ENCODE measurements at places on chromosomes 3 and 15.
A peak's percentile ranks its signal among the peaks of the same experiment; 100 is the strongest.

GRCh38 chr15:55221090-55222011, 24.6 kb upstream of the RSL24D1 start:
- peak; percentile 98 for DNase-seq

- no peak for DNase-seq
Measured at GRCh38 chr3:86814321-86814720, 176.6 kb downstream of the VGLL3 start.

DNA sequence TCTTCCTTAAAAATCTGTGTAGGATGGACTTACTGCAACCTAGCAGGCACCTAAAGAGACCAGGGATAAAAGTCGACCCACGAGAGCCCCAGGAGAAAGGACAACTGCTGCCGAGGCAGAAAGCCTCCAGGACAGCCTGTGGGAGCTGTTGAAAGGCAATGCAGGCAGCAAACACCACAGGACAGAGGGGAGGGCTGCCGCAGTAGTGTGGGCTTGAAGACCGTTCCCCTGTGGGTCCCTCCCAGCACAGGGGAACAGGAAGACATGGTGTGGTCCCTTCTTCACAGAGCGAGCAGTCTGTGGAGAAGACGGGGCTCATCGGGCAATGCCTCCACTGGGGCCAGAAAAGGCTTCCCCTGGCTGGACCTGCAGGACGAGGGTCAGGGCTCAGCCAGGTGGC, 58.5 kb upstream of the GATA2 start:
- DNase-seq, result no peak

DNA sequence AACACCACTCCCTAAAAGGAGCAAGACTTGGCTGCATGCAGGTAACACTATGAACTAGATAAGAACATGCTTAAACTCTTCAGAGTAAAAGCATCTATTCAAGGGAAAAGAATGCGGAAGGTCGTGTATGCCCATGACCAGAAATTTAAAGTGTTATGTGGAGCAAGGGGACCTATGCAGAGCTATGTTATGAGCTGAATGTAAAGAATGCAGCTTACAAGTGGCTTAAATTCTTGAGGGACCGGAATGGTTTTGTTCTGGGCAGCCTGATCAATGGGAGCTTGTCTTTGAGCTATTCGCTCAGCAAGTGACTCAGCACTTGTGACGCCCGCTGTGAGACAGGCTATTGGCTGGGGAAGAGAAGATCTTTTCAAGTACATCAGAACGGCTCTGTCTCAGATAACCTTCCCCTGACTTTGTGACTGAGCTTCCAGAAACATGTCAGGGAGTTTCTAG, 367.5 kb upstream of the THBS1 start:
- DNase-seq, result peak; percentile 85

DNA sequence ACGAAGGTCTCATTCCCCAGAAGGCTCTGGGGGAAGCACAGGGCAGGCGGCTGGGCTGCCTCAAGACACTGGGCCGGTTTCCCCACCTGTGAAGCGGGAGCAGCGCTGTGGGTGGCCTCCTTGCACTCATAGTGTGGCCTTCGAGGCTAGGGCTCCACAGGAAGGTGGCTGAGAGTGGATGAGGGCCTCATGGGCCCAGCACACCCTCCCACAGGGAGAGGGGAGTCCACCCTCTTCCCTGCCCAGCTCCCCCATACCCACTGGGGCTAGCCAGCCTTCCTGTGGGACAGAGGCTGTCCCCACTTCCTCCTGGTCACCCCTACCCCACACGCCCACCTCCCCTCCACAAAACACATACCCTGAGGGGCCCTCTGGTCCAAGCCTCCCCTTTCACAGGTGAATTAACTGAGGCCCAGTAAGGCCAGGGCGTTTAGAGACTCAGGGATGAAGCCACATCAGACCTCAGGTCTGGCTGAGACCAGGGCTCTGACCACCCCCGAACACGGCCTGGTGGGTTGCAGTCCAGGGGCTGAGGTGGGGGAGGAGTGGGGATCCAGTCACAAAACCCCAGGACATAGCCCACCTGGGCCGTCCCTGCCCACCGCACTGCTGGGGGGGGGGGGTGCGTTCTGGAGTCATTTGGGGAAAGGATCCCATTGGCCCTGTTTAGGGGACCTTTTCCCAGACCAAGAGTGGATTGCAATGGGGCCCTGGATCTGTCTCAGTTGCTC, 1.1 kb downstream of the ANPEP start:
- DNase-seq, result no peak

DNA sequence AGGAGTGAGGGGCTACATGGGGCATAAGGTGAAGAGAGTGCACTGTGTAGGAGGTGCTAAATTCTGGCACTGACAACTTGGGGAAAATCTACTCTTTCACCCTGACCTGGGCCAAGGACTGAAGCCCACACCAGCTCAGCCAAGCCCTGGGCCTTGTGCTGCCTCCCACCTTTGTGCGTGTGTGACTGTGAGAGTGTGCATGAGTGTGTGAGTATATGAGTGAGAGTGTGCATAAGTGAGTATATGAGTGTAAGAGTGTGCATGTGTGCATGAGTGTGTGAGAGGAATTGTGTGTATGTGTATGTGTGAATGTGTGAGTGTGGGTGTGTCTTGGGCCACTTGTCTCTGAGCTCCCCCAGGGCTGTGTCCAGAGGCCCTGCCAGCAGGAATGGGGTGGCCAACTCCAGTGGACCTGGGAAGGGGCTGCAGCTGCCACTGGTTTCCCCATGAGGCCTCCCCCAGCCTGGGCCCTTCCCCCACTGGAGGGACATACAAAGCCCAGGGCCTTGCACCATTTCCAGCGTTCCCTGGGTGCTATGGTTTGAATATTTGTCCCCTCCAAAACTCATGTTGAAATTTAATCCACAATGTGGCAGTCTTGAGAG, 15.2 kb downstream of the C3orf22 start:
- DNase-seq, result no peak

GRCh38 chr3:48278884-48279559, 38.1 kb downstream of the ZNF589 start:
- no peak for DNase-seq

DNA sequence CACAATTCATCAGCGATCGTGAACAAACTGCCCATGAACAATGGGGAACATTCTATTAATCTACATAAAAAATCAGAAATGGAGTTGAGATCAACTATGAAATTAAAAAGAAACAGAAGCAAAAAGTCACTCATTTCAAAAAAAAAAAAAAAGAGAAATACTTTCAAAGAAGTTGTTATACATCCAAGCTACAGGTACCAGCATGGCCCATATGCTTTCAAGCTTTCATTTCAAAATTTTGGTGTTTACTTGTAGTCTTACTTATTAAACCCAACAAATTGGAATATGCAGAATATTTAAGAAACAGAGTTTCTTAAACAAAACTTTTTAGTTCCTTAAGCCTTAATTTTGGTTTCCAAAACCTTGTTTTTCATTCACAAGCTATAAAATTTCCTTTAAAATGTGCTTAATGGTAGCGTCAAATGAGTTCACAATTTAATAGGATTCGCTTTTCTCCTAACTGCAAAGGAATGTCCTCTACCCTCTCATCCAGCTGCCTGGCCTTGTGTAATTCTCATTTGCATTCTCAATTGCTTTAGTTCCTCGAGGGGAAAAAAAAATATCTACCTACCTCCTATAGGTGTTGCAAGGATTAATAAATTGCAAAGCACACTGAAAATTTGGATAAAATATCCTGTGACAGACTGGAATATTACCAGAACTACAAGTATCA, 565.2 kb downstream of the ROBO1 start:
- DNase-seq, result no peak

GRCh38 chr3:170643831-170644230, 58.0 kb upstream of the SLC7A14 start:
- no peak for DNase-seq

- no peak for DNase-seq
Measured at GRCh38 chr3:143150071-143150470, 30.5 kb downstream of the CHST2 start.

DNA sequence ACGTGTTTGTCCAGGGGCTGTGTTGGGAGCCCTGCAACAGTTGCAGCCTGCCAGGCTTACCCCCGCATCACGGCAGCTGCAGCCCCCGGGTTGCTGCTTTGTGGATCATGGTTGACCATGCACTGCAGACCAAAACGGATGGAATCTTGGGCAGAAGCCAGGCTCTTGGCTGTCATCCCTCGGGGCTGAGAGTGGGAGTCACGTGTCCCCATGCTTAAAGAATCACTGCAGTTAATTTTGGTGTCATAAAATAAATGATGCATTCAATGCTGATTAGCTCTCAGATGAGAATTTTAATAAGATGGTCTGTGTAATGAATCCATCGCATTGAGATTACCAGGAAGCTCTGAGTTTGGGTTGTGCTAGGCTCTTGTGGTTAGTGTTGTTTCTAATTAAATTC, 115.6 kb downstream of the CHDH start:
- peak; percentile 28 for DNase-seq

DNA sequence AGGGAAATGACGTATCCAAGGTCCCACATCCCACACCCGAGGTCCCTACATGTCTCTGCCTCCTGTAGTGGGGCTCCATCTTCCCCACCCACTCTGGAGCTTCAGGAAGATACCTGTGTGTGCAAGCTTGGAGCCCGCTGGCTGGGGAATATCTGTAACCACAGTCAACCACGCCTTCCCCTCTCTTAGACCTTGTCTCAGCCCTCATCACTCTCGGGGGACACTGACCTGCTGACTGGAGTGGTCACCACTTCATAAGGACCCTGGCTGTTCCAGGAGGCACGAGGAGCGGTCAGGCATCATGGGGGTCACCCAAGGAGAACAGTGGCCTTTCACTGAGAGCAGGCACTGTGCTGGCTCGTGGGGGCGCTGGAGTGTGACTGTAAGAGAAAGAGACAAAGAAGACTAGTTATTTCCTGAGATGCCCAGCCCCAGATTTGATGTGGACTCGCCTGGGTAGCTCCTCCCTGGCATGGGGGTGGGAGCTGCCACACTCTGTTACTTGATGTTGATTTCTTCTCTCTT, 48.6 kb downstream of the CTXND1 start:
- no peak for DNase-seq

DNA sequence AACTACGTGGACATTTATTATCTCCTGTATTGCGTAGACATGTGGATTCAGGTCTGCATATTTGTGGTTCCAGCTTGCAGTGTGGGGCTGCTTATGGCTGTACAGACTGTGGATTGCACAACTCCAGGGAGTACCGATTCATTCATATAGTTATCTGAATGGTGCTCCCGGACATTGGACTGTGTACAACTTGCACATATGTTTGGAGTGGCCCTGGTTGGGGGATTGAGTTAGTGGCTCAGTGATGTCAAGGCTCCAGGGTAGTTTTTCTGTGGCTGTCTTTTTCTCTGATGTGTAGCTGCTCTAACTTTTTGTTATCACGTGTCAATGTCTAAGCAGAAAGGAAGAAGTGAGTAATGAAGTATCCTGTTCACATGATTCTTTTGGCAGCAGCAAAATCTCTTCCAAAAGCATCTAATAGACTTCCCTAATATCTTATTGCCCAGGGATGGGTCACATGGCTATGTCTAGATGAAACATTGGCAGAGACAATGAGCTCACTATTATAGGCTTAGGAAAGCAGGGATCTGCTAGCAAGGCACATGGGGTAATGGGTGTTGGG, 15.8 kb downstream of the ST3GAL6 start:
- DNase-seq, result peak; percentile 78

GRCh38 chr3:50351323-50351697, 648 bp downstream of the CYB561D2 start:
- no peak for DNase-seq

DNA sequence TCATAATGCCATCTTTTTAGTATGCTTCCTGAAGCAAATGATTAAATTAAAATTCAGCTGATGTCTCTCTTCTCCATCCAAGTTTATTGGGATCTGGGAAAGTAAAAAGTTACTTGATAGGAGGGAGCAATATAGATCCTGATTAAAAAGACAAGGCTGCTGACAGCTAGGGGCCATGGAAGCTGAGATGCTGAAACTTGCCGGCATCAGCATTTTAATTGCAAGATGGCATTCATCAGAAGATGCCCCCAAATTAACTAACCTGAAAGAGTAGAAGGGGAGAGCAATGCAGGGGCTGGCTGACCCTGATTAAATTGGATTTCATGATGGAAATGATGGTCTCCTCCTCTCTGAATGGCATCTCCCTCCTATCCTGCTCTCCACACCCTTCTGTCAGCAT, 31.1 kb downstream of the CPNE4 start:
- DNase-seq, result no peak

GRCh38 chr15:80880086-80880485, 100.9 kb downstream of the CEMIP start:
- DNase-seq, result no peak

DNA sequence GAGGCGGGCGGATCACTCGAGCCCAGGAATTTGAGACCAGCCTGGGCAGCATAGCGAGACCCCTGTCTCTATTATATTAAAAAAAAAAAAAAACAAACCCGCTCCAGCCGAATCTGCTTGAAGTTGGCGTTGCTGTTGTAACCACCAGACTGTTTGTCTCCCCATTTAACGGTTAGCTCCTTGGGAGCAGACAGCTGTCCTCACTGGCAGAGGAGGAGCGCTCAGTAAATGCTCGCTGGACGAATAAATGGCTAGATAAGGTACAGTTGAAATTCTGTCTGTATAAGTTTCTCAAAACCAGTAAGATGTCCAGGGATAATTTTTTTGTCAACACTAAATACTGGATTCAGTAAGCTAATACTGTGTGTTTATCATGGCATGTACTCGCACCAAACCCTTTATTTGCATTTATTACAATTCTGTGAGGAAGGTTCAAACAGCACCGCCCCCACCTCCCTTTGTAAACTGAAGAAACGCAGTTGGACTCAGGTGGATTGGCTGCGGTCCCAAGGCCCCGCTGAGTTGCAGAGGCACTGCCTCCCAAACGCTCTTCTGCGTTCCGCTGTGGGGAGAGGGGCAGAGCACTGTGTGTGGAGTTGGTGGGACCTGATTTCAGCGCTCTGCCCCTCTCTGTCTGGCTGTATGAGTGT, 1.1 kb downstream of the RCCD1 start:
- DNase-seq, result no peak

- no peak for DNase-seq
Measured at GRCh38 chr15:43799945-43800285, at the start of gene SERINC4. TSS of gene SERINC4 (minus strand) at chr15:43800220. CDS start at chr15:43799986, 234 bp downstream.

- DNase-seq, result no peak
Measured at GRCh38 chr3:39327053-39327745, 2.3 kb upstream of the CCR8 start.

- DNase-seq, result no peak
Measured at GRCh38 chr15:47866446-47866845, 149.1 kb downstream of the SEMA6D start.

GRCh38 chr3:143686638-143687197, 161.6 kb downstream of the SLC9A9 start:
- DNase-seq, result no peak

DNA sequence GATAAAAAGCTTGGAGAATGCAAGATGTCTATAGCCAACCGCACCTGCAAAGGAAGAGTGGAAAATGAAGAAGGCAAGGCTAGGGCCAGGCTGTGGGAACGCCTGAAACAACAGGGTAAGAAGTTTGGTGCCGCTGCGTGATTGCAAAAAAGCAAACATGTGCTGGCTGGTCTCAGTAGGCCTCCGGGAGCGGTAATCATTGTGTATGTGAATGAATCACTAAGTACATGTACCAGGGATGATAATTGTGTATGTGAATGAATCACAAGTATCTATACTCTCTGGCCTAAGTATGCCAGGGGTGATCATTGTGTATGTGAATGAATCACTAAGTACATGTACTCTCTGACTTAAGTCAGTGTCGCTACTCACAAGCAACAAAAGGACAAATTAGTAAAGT, 40.3 kb upstream of the PARL start:
- DNase-seq, result peak; percentile 28

- DNase-seq, result no peak
Measured at GRCh38 chr3:193039058-193039457, 121.4 kb upstream of the MB21D2 start.

GRCh38 chr3:195401943-195402342, 40.9 kb downstream of the ACAP2 start:
- no peak for DNase-seq

Measured in adipocyte (in vitro differentiated cells).